NCI-H1436 (cell line): ENCODE measurements at places on chromosomes 13 and 19.
A peak's percentile ranks its signal among the peaks of the same experiment; 100 is the strongest.

DNA sequence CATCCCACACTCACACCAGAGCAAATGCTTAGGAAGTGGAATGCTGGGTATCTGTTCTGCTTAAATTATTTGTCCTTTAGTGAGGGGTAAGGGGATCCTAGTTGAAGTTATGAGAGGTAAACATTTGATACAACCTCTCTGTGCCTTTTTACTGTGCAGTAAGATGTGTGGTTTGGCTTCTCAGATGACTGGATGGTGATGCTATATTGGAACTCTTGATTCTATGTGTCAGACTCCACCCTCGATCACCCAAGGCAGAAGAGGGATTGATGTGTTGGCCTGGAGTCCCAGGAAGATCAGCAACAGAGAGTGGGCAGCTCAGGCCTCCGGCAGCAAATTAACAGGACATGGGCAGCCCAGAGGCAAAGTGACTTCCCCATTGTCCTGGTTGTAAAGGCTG lies 66.7 kb downstream of the SIPA1L3 start:
- DNase-seq = no peak

GRCh38 chr19:31907661-31908060 lies 437.7 kb upstream of the ZNF507 start:
- DNase-seq = no peak

DNA sequence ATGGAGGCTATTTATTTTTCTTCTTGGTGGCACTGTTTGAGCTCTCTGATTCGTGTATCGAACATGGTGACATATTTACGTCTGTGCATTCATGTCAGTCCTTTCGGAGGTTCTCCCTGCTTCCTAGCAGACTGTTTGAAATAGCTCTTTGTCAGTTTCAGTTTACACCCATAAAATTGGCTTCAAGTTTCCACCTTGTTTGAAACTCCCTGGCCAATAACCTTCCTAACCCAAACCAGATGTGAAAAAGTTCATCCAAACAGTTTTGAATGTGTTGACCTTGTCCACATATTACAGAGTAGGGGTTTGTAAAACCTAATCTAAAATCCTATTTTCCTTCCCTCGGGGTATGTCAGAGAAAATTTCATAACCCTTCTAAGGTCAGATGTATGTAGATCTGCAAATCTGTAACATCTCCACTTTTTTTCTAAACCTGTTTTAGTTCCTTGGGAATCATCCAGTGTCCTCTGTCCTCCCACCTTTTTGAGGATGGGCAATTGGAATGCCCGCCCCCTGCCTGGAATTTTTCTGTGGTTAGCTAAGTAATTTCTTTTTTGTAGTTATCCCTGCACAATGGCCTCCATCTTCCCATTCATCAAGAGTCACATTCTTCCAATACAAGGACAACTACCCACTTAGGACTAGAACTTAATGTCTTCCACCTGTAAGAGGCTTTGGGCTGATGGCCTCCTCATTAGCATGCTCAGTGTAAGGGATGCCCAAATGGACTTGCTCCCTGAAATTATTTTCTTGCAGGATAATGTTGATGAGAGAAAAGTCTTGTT lies 499.8 kb downstream of the GPC6 start:
- no peak for DNase-seq

GRCh38 chr19:17953316-17953801 lies 13.5 kb upstream of the KCNN1 start:
- DNase-seq = no peak

DNA sequence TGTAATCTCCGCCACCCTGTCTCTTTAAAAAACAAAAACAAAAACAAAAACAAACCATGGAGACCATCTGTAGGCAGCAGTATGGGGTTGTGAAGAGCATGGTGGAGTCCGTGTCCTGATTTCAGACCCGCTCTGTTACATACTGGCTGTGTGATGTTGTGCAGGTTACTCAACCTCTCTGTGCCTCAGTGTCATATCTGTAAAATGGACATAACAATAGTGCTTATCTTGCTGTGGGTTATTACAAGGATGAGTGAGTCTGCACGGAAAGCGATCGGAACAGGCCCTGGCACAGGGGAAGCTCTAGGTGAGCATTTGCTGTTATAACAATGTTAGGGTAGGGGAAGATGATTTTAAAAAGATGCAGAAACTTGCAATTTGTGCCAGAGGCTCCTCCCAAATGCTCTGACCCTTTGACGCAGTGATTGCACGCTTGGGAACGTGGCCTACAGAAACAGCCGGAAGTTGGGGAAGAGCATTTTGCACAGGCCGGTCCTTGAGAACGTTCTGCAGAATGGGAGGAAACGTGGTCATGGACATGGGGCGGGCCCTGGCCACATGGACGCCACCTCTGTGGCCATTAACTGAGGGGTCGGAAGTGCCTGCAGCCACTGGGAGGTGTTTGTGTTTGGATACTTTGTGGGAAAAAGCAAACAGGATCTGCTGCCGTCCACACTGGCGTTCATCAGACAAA lies 15.7 kb upstream of the SELENOW start:
- DNase-seq = no peak

DNA sequence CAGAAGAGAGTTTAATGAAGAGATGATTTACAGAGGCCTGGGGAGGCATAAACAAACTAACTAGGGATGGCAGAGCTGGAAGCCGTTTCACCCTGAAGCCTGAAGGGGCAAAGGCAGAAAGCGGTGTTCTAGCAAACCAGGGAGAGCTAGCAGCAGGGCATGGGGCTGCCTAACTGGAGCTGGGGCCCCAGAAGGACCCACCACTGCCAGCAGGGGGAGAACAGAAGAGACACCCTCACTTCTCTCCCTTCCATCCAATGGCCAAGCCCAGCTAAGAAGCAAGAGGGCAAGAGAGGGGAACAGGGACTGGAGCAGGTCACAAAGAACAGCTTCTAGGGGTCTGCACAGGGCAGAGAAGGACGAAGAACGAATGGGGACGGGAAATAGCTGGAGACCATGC lies 195.5 kb downstream of the KATNAL1 start:
- DNase-seq = no peak

GRCh38 chr19:18433015-18433691 lies 4.8 kb downstream of the ISYNA1 start:
- DNase-seq = no peak

DNA sequence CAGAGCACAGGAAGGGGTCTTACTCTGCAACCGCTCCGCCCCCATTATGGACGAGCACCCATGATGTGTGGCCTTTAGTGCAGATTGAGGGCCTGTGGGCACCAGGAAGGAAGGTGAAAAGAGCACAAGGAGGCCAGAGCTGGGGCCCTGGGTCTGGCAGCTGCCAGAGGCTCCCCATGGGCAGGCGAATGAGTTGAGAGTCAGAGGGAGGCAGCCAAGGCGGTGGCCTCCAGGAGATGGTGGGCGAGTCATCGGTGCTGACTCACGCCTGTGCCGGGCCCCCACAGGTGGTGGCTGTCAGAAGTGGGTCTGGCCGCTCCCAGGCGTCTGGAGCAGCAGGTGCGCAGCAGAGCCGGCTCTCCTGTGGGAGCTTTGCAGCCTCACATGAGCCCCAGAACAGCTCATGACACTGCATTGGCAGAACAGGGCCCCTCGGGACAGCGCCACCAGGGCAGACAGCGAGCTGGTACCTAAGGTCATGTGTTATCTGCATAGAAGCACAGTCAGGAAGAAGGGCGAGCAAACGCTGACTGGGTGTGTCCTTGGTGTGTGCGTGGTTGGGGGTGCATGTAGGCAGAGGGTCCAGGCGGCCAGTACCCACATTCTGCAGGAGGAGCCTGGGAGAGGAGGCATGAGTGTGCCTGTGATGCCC lies 68.8 kb downstream of the CHST8 start:
- DNase-seq = peak; percentile 67

DNA sequence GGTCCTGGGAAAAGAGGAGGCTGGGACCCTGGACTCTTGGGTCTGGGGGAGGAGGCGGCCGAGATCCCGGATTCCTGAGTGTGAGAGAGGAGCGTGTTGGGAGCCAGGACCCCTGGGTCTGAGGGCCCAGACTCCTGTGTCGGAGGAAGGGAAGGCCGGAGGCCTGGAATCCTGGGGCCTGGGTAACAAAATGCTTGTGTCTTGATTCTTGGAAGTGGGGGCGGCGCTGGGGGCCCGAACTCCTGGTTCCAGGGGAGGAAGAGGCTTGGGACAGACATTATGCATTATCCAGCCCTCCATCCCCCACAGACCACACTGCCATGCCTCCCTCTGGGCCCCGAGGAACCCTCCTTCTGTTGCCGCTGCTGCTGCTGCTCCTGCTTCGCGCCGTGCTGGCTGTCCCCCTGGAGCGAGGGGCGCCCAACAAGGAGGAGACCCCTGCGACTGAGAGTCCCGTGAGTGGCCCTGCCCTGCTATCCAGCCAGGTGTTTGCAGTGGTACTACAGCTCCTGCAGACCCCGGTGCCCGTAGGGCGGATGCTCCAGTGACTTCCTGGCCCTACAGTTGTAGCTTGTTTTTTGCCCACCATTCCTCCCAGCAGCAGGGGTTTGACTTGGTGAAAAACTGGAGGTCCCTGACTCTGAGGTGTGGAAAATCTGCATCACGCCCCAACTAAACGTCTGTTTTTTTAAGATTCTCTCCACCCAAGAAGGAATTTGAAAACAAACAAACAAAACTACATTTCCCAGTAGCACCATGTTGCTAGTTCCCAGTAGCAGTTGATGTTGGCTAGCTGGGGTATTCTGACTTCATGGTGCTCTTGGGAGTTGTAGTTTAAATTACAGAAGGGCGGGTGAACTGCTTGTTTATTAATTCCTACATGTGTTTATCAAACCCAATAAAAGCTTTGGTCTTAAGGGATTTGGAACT lies 630 bp downstream of the NUCB1 start:
- DNase-seq = no peak

GRCh38 chr13:32309312-32310133 lies 5.6 kb downstream of the ZAR1L start:
- DNase-seq = no peak

- no peak for DNase-seq
These were observed 191.6 kb downstream of the SHISA2 start for GRCh38 chr13:25860265-25860664.

- no peak for DNase-seq
These were observed 1.6 kb downstream of the HCN2 start for GRCh38 chr19:591099-591958.

GRCh38 chr19:58367698-58368454 lies 5.3 kb upstream of the ZNF497 start:
- DNase-seq = no peak

DNA sequence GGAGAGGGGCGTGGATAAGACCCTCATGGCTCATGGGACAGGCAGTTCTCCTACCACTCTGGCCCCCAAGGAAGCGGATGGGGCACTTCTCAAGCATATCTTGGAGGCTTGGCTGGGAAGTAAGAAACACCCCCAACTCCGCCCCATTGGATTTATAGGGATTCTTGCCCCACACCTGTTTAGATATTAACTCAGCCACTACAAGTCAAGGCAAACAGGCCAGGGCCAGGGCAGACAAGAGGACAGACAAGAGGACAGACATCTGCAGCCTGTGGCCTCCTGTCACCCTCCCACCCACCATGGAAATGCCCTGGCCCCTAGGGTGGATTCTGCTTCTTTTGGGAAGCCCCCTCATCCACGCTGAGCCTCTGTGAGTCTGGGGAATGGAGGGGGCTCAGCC lies 24.1 kb downstream of the RDH8 start:
- DNase-seq = no peak

- no peak for DNase-seq
These were observed 12.3 kb downstream of the CIB3 start for GRCh38 chr19:16160943-16161560.

- DNase-seq = peak; percentile 81
These were observed 15.0 kb downstream of the CIC start for GRCh38 chr19:42284066-42284501.

DNA sequence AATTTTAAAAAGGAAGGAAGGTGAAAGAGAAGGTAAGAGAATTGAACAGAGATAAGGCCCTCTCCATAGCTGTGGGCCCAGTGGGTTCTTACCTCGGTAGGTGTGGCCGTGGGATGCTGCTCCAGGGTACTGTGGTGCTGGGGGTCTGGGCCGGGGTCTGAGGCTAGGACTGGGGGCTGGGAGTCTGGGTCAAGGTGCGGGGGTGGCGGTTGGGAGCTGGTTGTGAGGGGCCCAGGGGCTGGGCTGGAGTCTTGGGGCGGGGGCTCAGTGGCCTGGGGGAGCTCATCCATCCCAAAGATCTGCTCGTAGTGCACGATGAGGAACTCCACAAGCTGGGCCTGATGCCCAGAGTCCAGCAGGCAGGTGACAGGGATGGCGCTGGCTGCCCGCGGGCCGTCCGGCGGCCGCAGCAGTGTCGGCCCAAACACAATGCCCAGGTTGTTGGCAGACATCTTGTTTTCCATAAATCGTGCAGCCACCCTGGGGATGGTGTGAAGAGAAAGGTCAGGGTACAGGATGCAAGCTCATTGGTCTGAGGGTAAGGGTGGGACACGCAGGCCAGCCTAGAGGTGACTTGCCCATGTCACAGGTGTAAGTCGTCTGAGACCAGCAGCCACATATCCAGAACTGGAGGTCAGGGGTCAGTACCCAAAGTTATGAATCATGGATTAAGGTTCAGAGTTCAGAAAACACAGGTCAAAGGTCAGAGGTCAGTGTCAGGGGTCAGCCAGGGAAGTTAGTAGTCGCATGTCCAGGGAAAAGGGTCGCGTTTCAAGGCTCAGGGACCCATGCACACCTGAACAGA lies 5.9 kb upstream of the LPAR2 start:
- no peak for DNase-seq

DNA sequence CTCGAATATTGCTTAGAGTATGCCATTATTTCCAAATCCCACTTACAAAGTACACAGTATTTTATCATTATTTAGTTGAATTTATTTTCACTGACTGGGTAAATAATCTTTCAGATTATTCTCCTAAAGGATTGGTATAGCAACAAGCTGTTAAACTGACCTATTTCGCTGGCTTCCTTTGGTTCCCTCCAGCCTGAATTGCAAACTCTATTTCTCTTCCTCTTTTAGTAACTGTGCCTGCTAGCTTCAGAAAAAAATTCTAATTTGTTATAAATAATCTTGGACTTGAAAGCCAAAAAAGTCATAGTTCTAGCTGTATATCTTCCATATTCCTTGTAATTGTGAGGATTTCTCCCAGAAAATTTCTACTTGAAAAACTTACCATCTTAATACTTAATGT lies 15.0 kb upstream of the CCNA1 start:
- DNase-seq = no peak

- no peak for DNase-seq
These were observed 2.5 kb downstream of the SLC1A6 start for GRCh38 chr19:14977128-14977527.

GRCh38 chr19:32405431-32406160 lies at the start of gene DPY19L3:
Gene DPY19L3, plus strand, starts transcription at chr19:32405770. Its CDS starts 2,484 bp downstream, at chr19:32408254.
- DNase-seq = peak; percentile 88

DNA sequence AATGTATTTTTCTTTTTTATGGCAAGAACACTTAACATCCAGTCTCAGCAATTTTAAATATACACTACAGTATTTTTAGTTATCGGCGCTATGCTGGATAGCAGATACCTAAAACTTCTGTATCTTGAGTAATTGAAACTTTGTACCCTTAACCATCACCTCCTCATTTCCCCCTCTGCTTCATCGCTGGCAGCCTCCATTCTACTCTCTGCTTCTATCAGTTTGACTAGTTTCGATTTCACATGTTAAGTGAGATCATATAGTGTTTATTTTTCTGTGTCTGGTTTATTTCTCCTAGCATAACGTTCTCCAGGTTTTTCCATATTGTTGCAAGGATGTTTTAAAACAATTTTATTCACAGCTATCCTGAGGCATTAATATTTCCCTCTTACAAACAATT lies 340.8 kb upstream of the SLC10A2 start:
- no peak for DNase-seq

- no peak for DNase-seq
These were observed 89.7 kb downstream of the DCT start for GRCh38 chr13:94389604-94390351.
